Renal cortical epithelial cell (primary cell): ENCODE measurements at places on chromosomes 13 and 19. TPM values are rescaled to one million over a fixed set of nuclear protein-coding genes. Genes with fewer than 3 reads are reported as not detected.
A peak's percentile ranks its signal among the peaks of the same experiment; 100 is the strongest.

Gene USHBP1
- total RNA-seq, result 0.20 TPM in 1 of 2 replicates, not detected in the other

Gene RPL13A
- 962 and 2,738 TPM in 2 replicates for total RNA-seq

Gene OR7D4
- total RNA-seq, result not detected in 2 replicates

Gene PCP2
- 0.30 TPM in 1 of 2 replicates, not detected in the other for total RNA-seq

Gene CNFN
- total RNA-seq, result not detected in 2 replicates

Gene ICAM5
- total RNA-seq, result 0.40 and 1.6 TPM in 2 replicates

Gene ZNF569
- total RNA-seq, result 4.7 and 9.7 TPM in 2 replicates

Gene KLK10
- total RNA-seq, result 0.60 and 17.4 TPM in 2 replicates

Gene APOC4
- total RNA-seq, result not detected in 2 replicates

Gene SYNE4
- 1.0 and 4.5 TPM in 2 replicates for total RNA-seq

Gene GSX1
- not detected in 2 replicates for total RNA-seq

Gene KIR3DL2
- total RNA-seq, result not detected in 2 replicates

Gene FREM2
- 2.4 and 3.6 TPM in 2 replicates for total RNA-seq

Gene SELENOV
- not detected in 2 replicates for total RNA-seq

- no peak for DNase-seq
Measured at GRCh38 chr19:48170817-48171347, 402 bp downstream of the ZSWIM9 start.

GRCh38 chr19:51071095-51071405 lies 6.2 kb upstream of the KLK13 start:
- DNase-seq, result peak; percentile 32

DNA sequence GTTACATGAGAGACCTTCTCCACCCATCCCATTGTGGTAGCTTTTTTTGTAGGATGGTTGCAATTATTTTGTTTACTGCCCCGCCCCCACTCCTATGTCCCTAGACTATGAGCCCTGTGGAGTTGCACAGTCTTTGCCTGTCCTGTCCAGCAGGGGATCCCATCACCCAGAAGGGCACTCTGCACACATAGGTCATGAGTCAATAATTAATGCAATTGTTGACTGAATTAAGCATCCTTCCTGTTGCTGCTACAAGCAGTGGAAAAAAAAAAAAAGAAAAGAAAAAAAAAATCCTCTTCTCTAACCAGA lies 14.2 kb downstream of the C19orf81 start:
- DNase-seq, result peak; percentile 47

DNA sequence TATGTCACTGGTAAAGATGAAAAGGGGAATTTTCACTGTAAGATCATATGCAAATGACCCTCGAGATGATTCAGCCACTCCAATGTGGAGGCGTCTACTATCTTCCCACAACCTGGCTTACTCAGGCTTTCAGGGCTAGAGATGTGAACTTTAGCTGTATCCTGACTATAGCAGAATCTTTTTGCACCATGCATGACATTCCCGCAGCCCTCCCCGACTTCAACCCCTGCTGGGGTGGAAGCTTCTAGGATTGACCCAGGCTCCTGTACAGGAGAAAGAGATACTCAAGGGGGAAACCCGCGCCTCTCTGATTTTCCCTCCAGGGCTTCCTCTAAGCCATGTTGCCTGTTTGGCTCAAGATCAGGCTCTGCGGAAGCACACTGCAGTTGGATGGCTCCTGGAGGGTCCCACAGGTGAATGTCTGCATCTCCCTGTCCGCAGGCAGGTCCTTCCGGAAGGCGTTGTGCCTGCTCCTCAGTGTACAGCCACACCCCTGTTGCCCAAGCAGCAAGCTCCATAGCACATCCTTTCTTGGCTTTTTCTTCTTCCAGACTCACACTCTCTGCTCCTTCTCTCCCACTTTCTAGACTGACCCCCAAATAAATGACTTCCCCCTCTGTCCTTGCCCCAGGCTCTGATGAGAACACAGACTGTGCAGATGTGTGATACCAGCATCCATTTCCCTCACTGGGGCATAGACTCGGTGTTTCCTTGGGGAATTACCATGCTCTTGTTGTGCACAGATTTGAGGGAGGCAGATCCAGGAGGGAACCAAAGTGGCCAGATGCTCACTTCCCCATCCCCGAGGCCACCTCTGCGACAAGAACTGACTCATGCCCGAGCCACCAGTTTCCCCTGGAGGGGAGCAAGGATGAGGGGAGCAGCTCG lies 29.1 kb upstream of the POP4 start:
- peak; percentile 6 for DNase-seq

GRCh38 chr19:38005224-38005614 lies 98.2 kb downstream of the SIPA1L3 start:
- no peak for DNase-seq

- DNase-seq, result no peak
Measured at GRCh38 chr19:8552810-8553209, 24.4 kb downstream of the MYO1F start.

DNA sequence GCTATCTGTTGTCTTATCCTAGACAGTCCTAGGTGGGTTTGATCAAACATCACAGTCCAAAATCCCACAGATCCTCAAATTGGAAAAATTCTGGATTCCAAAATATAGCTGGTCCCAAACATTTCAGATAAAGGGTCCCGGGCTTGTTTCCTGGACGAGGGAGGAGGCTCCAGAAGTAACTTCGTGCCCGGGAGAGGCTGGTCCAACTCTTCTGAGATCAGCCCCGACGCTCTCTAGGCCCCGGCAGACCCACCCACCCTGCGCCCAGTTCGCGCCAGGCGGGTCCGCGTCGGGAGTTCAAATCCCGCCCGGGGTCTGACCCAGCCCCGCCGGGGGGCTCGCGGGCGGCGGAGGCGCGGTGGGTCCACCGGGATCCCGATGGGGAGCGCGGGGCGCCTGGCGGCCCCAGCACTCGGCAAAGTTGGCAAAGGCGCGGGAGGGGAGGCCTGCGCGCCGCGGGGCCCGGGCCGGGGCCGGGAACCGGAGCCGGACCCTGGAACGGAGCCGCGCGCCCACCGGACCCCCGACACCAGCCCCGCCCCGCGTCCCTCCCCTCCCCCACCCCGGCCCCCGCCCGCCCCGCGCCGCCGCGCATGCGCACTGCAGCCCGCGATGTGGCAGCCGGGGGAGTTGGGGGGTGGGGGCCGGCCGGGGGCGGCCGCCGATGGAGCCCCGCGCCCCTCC lies 513 bp downstream of the MIER2 start:
- DNase-seq, result no peak

GRCh38 chr13:105607426-105607825 lies 928.0 kb downstream of the EFNB2 start:
- no peak for DNase-seq

- no peak for DNase-seq
Measured at GRCh38 chr13:25192489-25192888, 20.4 kb upstream of the AMER2 start.

- DNase-seq, result no peak
Measured at GRCh38 chr13:93140912-93141311, 85.7 kb upstream of the GPC6 start.

DNA sequence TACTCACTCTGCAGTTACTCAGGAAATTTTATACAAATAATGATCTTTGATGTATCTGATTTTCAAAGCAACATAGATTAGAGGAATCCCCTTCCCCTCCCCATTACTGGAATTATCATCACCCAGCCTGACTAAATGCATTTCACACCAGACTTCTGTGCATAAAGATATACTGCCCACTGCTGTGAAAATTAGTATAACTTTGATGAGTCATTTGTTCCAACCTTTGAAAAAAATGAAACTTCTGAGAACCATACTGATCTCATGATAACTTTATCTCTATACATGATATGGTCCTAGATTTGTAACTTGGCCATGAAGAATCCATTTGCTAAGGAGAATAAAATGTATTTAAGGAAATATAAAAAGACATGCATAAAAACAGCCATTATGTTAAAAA lies 63.9 kb downstream of the GPC6 start:
- no peak for DNase-seq

DNA sequence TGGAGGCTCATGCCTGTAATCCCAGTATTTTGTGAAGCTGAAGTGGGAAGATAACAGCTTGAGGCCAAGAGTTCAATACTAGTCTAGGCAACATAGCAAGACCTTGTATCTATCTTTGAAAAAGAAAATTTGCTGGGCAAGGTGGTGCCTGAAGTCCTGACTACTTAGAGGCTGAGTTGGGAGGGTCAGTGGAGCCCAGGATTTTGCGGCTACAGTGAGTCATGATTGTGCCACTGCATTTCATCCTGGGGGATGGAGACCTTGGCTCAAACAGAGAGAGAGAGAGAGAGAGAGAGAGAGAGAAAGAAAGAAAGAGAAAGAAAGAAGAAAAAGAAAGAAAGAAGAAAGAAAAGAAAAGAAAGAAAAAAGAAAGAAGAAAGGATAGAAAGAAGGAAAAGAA lies 1872.3 kb upstream of the PCDH20 start:
- DNase-seq, result no peak

GRCh38 chr19:4088975-4089374 lies 22.3 kb upstream of the ZBTB7A start:
- no peak for DNase-seq

- peak; percentile 3 for DNase-seq
Measured at GRCh38 chr13:37106642-37107041, 1.2 kb upstream of the CSNK1A1L start.

GRCh38 chr19:46697204-46697960 lies 19.5 kb downstream of the PRKD2 start:
- DNase-seq, result peak; percentile 57

GRCh38 chr13:43377973-43378372 lies 354.6 kb downstream of the DNAJC15 start:
- peak; percentile 24 for DNase-seq

- DNase-seq, result no peak
Measured at GRCh38 chr13:73133531-73133930, 74.7 kb downstream of the KLF5 start.
